GM12878 (cell line): ENCODE measurements at places on chromosomes 4 and X. TPM values are rescaled to one million over a fixed set of nuclear protein-coding genes. Genes with fewer than 3 reads are reported as not detected.

- no peak overlapping the region for H3K4me3 ChIP-seq
- no peak for DNase-seq
- H3K36me3 ChIP-seq: no peaks in the 10 kb centered on the region
- no peaks in the 10 kb centered on the region for H3K27me3 ChIP-seq
These were observed 64.8 kb downstream of the GLRA3 start for GRCh38 chr4:174764105-174764729.

The PYURF gene
- polyA plus RNA-seq: 174 and 193 TPM in 2 replicates

- no peak overlapping the region for H3K4me3 ChIP-seq
- H3K27ac ChIP-seq: no peak overlapping the region
- H3K36me3 ChIP-seq: no peaks in the 10 kb centered on the region
- no peaks in the 10 kb centered on the region for H3K4me1 ChIP-seq
- no peak for DNase-seq
These were observed 296.2 kb upstream of the FAT1 start for GRCh38 chr4:187019896-187020295.

DNA sequence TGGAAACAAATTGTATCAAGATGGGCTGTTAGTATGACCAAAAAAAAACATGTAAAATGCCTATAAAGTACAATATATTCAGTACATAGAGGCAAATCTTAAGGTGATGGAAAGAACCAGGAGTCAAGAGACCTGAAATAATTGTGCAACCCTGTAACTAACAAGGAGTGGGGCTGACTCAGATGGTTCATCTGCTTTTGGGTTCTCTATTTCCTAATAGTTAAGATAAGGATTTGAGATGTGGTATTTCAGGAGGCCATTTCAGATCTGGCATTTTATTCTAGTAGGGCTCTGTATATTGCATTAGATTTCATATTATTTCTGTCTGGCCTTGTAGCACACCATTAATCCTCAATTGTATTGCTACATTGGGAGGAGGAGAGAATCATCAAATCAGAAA is 268.4 kb downstream of the HS3ST1 start:
- H3K27ac ChIP-seq: no peak overlapping the region
- no peak for DNase-seq
- H3K4me3 ChIP-seq: no peak overlapping the region
- no peaks in the 10 kb centered on the region for H3K27me3 ChIP-seq

The PNMA5 gene
- polyA plus RNA-seq: not detected in 2 replicates

DNA sequence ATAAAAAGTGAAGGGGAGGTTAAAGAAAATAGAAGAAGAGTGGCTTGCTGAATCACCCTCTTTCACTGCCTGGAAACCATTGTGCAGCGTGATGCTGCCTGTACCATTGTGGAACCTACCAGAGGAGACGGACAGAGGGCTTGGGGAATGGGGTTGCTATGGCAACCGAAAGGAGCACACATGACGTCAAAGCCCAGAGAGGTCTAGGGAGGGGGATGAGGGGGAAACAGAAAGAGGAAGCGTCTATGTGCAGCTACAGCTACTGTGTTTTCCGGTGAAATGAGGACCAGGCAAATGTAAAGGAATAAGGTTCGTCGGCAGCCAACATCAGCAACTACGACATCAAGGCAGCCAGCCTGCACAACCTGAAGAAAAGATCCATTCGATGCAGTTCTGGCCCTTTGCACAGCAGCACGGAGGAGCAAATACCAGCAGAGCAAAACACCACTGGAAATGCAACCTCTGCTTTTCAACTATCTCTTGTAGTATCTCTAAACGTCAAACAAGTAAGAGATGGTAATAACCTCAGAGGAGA is at the start of gene MAPK10:
Gene MAPK10 (minus strand): TSS at position 110 of the 535 bp plus-strand sequence.
- no peak within 1 kb of the TSS for H3K4me3 ChIP-seq
- H3K27ac ChIP-seq: no peak within 1 kb of the TSS
- DNase-seq: peak; percentile 62
- H3K4me1 ChIP-seq: peaks cover 3% of the 10 kb centered on the region; the same call in 1 of the 2 replicates
- no peaks in the 10 kb centered on the region for H3K36me3 ChIP-seq

The IDS gene
- polyA plus RNA-seq: 60.4 and 66.6 TPM in 2 replicates

DNA sequence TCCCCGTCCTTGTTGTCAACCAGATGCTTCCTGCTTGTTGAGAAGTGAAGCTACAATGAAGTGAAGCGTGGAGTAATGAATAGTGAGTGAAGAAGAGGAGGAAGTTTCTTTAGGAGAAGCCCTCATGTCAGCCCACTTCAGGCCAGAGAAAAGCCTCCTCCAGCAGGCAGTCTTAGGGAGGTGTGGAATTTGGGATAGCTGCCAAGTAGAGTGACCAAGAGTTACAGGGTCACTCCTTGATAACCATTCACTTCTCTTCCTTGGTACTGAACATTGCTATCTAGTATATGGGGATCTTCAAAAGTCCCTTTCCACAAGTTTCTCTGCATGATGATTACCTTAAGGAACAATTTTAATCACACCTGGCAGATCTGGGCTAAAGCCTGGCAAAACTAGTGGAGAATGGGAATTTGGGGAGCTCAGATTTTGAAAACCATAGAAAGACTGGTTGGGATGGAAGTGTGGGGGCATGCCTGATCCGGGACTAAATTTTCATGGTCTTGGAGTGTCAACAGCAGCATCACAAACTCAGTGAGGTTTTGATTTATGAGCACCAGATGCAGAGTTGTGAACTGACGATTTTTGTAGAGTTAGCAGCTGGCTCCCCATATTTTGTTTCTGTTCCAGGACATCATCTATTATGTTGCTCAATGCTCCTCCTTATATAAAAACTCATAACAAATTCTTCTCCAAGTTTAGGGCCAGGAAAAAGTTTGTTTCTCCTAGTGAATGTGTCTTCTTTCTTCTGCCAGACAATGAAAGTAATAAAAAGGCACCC is 53.1 kb downstream of the IGSF1 start:
- H3K27ac ChIP-seq: no peak overlapping the region
- DNase-seq: no peak
- H3K36me3 ChIP-seq: no peaks in the 10 kb centered on the region

DNA sequence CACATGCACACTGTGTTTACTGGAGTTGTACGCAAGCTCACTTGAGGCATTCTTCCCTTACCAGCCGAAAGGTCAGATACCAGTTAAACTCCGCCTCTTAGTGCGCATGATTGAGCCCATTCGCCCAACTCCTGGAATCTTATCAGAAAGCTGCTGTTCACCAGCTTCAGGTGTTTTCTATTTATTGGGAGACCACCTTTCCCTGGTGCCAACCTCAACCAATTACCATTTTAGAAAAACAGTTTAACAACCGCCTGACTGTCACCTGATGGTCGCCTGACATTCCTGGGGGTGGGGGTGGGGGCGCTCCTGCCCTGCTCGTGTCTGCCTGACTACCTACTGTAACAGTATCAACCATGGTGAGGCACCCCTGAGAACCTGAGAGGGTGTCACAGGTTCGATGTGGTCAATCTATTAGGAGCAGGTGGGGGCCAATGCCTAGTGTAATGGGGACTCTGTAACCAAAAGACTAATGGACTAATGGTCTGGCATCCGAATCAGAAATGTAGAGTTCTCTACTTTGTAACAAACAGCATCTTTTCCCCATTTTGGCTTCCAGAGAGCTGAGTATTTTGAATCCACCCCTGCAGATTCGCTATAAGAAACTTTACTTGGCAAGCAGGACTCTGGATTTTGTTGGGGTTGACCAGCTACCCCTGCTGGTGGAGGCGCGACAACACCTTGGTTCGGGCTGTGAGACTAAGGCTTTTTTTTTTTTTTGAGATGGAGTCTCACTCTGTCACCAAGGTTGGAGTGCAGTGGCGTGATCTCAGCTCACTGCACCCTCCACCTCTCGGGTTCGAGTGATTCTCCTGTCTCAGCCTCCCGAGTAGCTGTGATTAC is 58.2 kb upstream of the ZNF157 start:
- H3K27me3 ChIP-seq: no peaks in the 10 kb centered on the region; the same call in 1 of the 2 replicates
- H3K4me3 ChIP-seq: no peak overlapping the region
- no peak for DNase-seq
- H3K36me3 ChIP-seq: no peaks in the 10 kb centered on the region
- H3K4me1 ChIP-seq: no peaks in the 10 kb centered on the region

DNA sequence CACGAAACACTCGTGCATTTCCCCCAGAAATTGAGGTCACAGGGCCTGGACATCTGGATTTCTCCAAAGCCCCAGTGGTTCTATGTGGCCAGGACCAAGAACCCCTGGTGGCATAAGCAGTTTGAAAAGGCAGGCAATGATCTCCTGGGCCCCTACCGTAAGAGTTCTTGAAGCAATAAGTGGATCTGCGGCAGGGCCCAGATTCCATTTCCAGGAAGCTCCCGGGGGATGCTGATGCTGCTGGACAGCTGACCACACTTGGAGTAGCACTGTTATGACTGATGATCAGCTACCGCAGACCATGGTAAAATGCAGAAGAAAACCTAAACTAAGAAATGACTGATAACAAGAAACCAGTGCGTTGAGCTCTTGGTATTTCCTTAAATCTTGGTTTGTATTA is 27.8 kb downstream of the SMS start:
- no peak for DNase-seq
- H3K4me3 ChIP-seq: no peak overlapping the region
- H3K36me3 ChIP-seq: no peaks in the 10 kb centered on the region; the same call in 1 of the 2 replicates
- no peaks in the 10 kb centered on the region for H3K4me1 ChIP-seq

DNA sequence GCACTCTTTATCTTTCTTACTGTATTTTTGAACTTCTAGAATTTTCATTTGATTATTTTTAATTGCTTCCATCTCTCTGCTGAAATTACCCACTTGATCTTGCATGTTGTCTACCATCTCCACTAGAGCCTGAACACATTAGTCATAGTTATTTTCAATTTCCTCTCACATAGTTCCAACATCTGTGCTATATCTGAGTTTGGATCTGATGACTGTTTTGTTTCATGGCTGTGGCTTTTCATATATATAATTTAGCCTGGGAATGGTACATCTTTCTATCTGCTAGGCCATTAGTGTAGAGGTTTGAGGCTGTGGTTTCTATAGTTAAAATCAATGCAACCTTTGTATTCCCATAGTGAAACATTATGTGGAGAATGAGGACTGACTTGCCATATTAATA is 33.2 kb downstream of the NPY2R start:
- no peaks in the 10 kb centered on the region for H3K27me3 ChIP-seq
- H3K27ac ChIP-seq: no peak overlapping the region

The VSIG4 gene
- not detected in 2 replicates for polyA plus RNA-seq

- H3K27ac ChIP-seq: no peak overlapping the region
- H3K4me3 ChIP-seq: no peak overlapping the region
- DNase-seq: no peak
These were observed 8.4 kb downstream of the VSIG1 start for GRCh38 chrX:108053218-108053617.

GRCh38 chr4:145583191-145584055 is 35.8 kb upstream of the MMAA start:
- H3K4me3 ChIP-seq: no peak overlapping the region
- H3K36me3 ChIP-seq: no peaks in the 10 kb centered on the region
- H3K4me1 ChIP-seq: no peaks in the 10 kb centered on the region; the same call in 1 of the 2 replicates
- H3K27ac ChIP-seq: no peak overlapping the region

The MBNL3 gene
- 9.4 and 9.7 TPM in 2 replicates for polyA plus RNA-seq

DNA sequence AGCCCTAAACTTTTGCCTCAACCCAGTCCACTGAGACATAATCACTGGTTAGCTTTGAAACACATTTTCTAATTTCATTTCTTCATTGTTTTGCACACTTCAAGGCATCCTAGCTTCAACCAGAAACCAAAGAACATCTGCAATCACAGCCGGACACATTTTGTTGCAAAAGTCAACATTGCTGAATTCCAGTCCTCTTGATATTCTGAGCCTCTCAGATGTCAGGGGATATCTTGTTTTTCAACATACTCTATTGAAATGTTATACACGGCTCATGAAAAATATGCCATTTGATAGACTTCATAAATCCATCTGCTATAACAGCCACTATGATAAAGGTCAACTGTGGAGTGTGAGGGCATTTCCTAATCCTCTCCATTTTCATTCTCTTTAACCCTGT is 241.6 kb upstream of the PUDP start:
- H3K4me1 ChIP-seq: no peaks in the 10 kb centered on the region
- H3K27ac ChIP-seq: no peak overlapping the region
- no peaks in the 10 kb centered on the region for H3K36me3 ChIP-seq
- H3K4me3 ChIP-seq: no peak overlapping the region
- no peaks in the 10 kb centered on the region for H3K27me3 ChIP-seq

DNA sequence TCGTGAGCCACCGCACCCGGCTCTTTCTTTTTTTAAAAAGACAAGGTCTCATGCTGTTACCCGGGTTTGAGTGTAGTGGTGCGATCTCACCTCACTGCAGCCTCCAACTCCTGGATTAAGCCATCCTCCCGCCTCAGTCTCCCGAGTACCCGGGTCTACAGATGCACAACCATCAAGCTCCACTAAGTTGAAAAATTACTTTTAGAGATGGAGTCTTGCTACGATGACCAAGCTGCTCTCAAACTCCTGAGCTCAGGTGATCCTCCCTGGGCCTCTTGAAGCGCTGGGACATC is 2.0 kb downstream of the SLC25A6 start:
- H3K4me3 ChIP-seq: peak overlapping the region; percentile 94; the same call in 1 of the 2 replicates
- no peak overlapping the region for H3K27ac ChIP-seq
- peaks cover 36% of the 10 kb centered on the region for H3K36me3 ChIP-seq
- no peak for DNase-seq
- H3K4me1 ChIP-seq: peaks cover 9% of the 10 kb centered on the region

DNA sequence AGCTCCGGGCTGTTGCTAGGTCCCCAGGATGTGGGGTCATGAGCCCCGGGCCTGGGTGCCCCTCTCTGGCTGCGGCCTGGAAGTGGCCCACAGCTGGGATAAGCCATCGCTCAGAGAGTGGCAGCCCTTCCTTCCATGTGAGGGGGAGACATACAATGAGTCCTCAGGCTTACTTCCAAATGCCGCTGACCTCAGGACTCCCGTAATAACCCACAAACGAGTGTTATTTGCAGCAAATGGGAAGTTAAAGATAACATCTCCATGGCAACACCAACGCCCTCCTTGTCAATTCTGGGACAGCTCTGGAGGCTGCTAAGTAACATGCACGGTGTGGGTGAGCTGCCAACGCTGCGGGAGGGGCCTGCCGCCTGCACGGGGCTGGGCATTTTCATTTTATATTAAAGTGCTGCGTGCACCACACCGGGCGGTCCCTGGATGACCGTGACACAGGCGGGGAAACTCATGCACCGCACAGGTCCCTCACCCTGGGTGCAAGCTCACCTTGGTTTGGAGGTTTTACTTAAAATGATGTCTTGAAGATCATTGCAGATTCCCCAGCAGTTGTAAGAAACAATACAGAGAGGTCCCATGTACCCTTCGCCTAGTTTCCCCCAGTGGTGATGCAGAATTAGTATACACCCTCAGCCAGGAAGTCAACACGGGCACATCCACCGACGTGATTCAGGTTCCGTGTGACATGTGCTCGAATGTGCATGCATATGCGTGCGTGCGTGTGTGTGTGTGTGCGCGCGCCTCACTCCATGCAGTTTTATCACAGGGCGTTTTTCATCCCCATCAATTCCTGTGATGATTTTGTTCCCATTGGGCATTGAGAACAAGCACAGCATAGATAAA is 79.4 kb downstream of the ABLIM2 start:
- no peak for DNase-seq
- no peaks in the 10 kb centered on the region for H3K4me1 ChIP-seq
- no peak overlapping the region for H3K4me3 ChIP-seq
- no peaks in the 10 kb centered on the region for H3K36me3 ChIP-seq
- H3K27me3 ChIP-seq: no peaks in the 10 kb centered on the region
- no peak overlapping the region for H3K27ac ChIP-seq

GRCh38 chrX:104513162-104513561 is 52.8 kb upstream of the IL1RAPL2 start:
- H3K27ac ChIP-seq: no peak overlapping the region
- no peaks in the 10 kb centered on the region for H3K36me3 ChIP-seq
- H3K27me3 ChIP-seq: no peaks in the 10 kb centered on the region
- no peak for DNase-seq
- H3K4me1 ChIP-seq: no peaks in the 10 kb centered on the region
- H3K4me3 ChIP-seq: no peak overlapping the region

The ZNF630 gene
- 1.1 and 1.5 TPM in 2 replicates for polyA plus RNA-seq

The SRPX2 gene
- polyA plus RNA-seq: not detected in 2 replicates

- H3K36me3 ChIP-seq: no peaks in the 10 kb centered on the region
- no peak for DNase-seq
- H3K4me1 ChIP-seq: peaks cover 5% of the 10 kb centered on the region; the same call in 1 of the 2 replicates
- H3K27me3 ChIP-seq: no peaks in the 10 kb centered on the region
- H3K27ac ChIP-seq: peak overlapping the region; percentile 97; the same call in 1 of the 2 replicates
These were observed 1.5 kb upstream of the TMA16 start for GRCh38 chr4:163492951-163493504.

The RPA4 gene
- 0.20 and 0.83 TPM in 2 replicates for polyA plus RNA-seq
